Right lobe of liver (tissue), 6 donors: ENCODE measurements at places on chromosomes 11 and 22. TPM values are rescaled to one million over a fixed set of nuclear protein-coding genes. Genes with fewer than 3 reads are reported as not detected.

GRCh38 chr11:58576887-58577471 lies 1.3 kb upstream of the LPXN start:
- no peak for DNase-seq

IFITM5 gene
- not detected for total RNA-seq

GRCh38 chr22:32411829-32412592 lies at the start of gene RTCB:
Gene RTCB (minus strand): TSS chr22:32412247. CDS start chr22:32412156, 91 bp downstream.
- peak; percentile 89 for DNase-seq

C1QTNF4 gene
- 0.44 TPM for total RNA-seq

GRCh38 chr11:130022799-130023198 lies 20.2 kb upstream of the PRDM10 start:
- DNase-seq, result no peak

SPDYC gene
- 1.1 TPM for total RNA-seq

CADM1 gene
- total RNA-seq, result 21.1 TPM

GRCh38 chr11:57095417-57095816 lies 86.3 kb upstream of the LRRC55 start:
- no peak for DNase-seq

- DNase-seq, result no peak
These were observed 172.3 kb downstream of the LDLRAD3 start for GRCh38 chr11:36116161-36116560.

DNA sequence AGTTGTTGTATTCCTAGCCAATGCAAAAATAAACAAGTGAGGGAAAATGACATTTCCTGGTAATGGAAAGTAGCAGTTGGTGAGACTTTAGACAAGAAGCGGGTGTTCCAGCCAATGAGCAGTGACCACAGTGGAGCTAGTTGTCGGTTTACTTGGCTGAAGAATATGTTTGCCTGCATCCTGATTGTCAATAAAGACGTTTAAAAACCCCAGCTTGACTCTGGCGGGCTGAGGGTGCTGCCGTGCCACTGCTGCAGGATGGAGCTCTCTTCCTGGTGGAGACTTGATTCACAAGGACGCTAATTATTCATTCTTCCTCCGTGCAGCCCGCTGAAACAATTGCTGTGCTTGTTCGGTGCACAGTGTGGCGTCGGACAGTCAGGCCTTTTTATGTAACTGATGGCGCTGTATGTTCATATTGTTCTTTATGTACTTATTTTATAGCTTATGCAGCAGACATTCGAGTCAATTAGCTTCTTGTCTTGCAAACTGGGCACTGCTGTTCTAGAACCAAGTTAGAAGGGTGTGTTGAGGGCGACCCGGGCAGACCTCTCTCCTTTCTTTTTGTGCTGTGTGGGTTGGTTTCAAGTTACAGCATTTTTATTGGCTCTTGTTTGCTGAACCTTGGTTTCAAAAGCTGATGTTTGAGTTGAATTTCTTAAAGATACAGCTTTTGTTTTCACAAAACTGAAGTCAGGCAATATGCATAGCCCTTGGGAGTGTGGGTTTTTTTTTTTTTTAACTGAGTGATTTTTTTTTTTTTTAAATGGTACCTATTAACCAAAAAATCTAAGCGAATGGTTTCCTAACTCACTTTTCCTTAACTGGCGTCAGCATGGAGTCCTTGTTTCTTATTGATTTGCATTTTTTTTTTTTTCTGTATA lies 153.9 kb downstream of the TEAD1 start:
- DNase-seq, result peak; percentile 57

- no peak for DNase-seq
These were observed 236.1 kb downstream of the MIAT start for GRCh38 chr22:26893173-26894110.

GRCh38 chr11:60477035-60477445 lies 15.5 kb upstream of the MS4A12 start:
- no peak for DNase-seq

DNA sequence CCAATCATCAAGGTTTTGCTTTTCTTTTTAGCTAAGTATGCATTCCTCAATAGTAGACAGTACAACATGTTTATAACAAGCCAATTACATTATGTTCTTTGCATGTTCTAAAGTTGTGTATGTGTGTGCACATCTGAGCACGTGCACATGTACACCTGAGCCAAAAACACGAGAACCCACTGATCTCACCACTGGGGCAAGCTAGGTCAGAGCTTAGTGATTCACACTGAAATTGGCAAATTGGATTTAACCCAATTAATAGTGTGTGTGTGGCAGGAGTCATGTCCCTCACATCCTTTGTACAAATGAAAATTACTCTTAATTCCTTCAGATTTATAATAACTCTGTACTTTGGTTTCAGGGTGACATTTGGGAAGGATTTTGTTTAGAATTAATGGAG lies 145.7 kb upstream of the TEAD1 start:
- no peak for DNase-seq

DNA sequence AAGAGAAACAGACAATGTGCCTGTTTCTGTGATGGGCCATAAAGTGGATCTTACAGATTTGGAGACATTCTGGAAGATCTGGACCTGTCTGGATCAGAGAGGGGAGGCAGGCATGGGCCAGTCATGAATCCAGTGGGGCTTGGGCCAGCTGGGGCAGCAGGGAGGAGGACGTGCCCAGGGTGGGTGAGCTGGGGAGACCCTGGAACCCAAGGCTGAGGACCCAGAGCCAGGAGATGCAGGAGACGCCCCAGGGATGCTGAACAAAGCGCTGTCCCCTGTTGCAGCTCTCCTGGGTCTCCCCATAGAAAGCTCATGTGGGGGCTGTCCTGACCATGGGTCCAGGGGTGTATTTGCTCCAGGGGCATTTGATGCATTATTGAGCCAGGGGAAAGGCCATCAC lies 1.5 kb upstream of the APOBEC3A start:
- no peak for DNase-seq

- peak; percentile 67 for DNase-seq
These were observed 7.4 kb downstream of the CSNK1E start for GRCh38 chr22:38309614-38310517.

GRCh38 chr22:45617948-45618347 lies 53.7 kb upstream of the ATXN10 start:
- DNase-seq, result no peak

ANO1 gene
- total RNA-seq, result 111 TPM

UCP2 gene
- 8.6 TPM for total RNA-seq

ZFP91 gene
- 20.5 TPM for total RNA-seq

- peak; percentile 74 for DNase-seq
These were observed 1.1 kb downstream of the DHCR7 start for GRCh38 chr11:71446942-71447688.

ADAMTS8 gene
- not detected for total RNA-seq

DNA sequence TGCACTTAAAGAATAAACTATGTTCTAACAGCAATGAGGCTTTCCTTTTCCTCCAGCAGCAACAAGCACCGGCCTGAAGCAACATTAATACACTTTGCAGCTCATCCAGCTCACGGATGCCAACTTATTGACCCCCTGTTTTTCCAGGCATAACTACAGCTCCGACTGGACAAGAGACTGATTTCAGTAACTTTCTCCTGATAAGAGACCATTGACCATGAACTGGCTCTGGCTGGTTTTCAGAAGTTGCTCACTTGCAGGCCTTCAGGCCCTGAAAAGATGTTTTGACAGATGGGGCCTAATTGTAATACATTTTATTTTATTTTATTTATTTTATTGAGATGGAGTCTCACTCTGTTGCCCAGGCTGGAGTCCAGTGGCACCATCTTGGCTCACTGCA lies 27.5 kb downstream of the GGT5 start:
- no peak for DNase-seq

DNA sequence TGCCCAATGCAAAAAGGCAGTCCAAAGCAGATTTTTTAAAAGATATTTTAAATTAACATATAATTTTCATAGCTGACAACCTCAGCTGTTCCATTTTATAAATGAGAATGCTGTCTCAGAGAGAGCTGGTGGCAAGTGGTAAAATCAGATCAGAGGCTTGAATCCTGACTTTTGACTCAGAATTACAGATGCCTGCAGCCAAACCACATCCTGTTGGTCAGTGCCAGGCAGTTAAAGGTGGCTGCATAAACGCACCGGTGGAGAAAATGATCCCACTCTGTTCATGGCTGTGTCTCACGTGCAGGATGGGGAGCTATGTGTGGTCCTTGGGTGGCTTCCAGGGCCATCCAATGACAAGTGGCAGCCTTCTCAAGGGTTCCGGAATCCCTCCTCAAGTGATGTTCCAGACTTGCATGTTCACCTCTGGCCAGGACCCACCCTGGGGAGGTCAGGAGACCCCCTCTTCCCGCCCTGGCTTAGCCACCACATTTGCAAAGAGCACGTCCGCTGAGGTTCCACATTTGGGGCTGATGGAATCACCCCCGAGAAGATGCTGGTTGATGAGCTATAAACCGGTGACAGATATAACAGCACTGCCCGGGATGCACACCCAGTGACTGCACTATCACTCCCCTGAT lies 155.5 kb downstream of the SHANK2 start:
- no peak for DNase-seq
